ENCODE measurements at places on chromosomes 1 and 21.

DNA sequence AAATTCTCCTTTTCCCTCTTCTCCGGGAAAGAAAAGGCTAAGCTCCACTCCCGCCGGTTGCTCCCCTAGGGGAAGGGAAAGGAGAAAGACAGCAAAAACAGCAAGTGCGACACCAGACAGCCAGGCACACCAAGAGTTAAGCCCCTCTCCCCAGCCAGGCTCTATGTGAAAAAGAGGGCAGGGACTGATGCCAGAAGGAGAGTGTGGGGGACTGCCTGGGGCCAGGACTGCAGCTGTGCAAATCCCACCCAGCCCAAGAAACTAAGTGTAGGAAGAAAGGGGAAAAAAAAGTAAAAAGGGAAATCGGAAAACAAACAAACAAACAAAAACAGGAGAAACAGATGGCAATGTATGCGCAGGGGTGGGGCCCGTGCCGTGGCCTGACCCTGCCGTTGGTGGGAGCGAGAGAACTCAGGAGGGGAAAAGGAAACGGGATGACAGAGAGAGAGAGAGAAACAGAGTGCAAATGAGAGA, 27.7 kb upstream of the FMO1 start:
- DNase-seq: no peak

DNA sequence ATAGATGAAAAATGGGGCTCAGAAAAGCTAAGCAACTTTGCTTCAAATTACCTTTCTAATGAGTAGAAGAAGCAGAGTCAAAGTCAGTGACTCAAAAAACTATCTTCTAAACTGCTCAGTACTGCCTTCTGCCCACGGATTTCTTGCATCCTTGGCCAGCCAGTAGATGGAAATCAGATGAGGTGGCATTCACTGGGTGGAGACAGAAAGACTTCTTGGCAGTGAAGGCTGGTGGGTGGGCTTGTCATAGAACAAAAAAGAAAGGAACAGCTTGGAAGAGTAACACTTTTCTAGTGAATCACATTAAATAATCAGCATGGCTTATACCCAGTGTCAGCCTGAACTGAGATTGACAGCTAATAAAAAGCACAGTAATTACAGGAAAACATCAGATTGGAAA, 170.7 kb downstream of the ST6GALNAC5 start:
- no peak for DNase-seq

GRCh38 chr1:145953861-145954260, 4.0 kb downstream of the LIX1L start:
- DNase-seq: no peak

- no peak for DNase-seq
Observed at GRCh38 chr1:151364996-151365395, 7.5 kb downstream of the SELENBP1 start.

- no peak for DNase-seq
Observed at GRCh38 chr1:21781815-21782348, 1.1 kb downstream of the USP48 start.

DNA sequence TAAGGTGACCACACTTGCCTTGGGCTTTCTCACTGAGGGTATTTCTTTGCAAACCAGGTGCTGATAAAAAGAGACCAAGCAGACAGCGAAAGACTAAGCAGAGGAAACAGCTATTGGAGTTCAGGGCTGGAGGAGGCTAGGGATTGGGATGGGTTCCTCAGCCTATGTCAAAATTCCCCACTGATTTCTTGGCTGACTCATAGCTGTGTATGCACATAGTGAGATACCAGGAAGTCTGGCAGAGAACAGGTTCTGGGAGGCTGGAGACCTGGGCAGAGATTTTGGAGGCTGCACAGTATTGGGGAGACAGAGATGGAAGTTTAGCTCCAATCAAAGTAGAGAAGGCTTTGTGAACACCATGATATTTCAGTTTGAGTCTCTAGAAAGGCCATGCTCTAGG, 25.3 kb downstream of the YARS1 start:
- DNase-seq: no peak

DNA sequence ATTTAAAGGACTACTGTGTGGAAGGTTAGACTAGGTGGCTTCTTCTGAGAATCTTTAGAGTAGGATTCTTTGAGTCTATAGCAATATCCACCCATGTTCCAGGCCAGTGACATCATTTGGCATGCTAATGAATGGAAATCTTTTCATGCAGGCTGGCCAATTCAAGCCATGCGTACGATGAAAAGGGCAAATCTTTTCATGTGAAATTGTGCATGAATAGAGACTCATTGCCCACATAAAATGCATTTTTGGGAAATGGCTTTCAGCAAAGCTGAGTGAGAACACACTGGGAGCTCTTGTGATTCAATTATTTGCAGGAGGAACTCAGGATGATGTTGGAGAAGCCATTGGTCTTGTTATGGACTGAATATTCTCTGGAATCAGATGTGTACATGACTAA, 324.9 kb upstream of the DAB1 start:
- no peak for DNase-seq

DNA sequence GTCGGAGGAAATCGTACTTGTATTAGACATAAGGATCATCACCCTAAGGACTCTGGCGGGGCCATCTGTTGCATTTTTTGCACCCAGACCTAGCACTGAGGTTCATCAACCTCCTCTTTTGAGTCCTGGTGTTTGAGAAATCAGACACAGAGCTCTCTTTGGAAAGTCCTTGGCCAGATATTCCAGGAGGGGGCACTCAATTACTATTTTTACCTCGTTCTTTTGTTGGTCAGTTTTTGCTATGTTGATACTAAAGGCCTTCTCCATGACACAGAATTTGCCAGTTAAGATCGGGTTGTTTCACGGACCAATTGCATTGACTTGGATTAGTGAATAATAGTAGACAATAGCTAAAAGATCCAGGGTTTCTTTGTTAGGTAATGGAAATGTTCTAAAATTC, 711.2 kb downstream of the KCNT2 start:
- no peak for DNase-seq

GRCh38 chr1:42692461-42692860, 10.2 kb downstream of the YBX1 start:
- DNase-seq: no peak

GRCh38 chr1:208909011-208909984, 665.1 kb upstream of the PLXNA2 start:
- no peak for DNase-seq

DNA sequence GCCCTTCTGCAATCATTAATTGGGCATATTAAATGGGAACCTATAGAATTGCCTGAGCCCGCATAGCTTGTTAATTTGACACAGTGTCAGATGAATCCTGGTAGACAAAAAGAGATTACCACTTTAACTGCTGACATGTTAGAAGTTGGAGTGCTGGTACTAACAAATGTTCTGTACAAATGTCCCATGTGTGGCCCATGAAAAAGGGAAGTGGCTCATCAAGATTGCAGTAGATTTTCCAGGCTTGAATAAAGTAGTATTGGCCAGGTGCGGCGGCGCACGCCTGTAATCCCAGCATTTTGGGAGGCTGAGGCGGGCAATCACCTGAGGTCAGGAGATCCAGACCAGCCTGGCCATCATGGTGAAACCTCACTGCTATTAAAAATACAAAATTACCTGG, 45.6 kb downstream of the GNPAT start:
- no peak for DNase-seq

- peak; percentile 57 for DNase-seq
Observed at GRCh38 chr1:25799935-25800702, at the start of gene SELENON. SELENON (plus strand) TSS chr1:25800193; CDS start chr1:25800231, 38 bp downstream.

- DNase-seq: no peak
Observed at GRCh38 chr1:150970808-150971582, 3.6 kb downstream of the CERS2 start.

Measured in CD4-positive, CD25-positive, alpha-beta regulatory T cell (primary cell).